ENCODE measurements at places on chromosomes 2 and 18.

DNA sequence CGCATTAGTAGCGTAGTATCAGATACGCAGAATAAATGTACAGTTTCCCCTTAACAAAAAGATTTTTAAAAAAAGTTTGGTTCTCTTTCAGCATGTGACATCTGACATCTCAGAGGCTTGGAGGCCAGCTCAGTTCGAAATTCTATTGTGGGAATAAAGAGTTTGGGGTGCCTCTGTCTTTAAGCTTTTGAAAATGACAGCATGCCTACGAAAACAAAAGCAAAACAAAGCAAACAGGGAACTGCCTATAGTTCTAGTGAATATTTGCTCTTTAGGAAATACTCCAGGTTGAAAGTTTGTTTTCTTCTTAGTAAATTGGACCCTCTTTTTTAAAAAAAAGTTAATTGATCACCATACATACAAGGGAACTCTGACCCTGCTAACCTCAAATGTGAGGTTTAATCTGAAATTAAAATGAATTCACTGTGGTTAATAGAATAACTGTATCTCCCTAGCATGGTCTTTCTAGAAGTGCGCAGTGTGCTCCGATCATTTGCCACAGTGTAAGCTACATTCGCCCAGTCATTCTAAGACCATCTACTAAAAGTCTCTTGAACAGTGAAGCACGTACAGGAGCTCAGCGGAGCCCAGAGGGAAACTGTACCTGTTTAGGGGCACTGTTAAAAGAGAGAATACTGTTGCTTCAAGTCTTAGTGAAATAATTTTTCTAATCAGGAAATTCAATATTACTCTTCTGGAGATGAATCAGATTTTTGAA, 347.0 kb upstream of the CDH2 start:
- no peak for DNase-seq

GRCh38 chr18:35732636-35733035, 151.1 kb downstream of the GALNT1 start:
- peak; percentile 24 for DNase-seq

GRCh38 chr2:134917888-134918525, 615 bp upstream of the CCNT2 start:
- no peak for DNase-seq

DNA sequence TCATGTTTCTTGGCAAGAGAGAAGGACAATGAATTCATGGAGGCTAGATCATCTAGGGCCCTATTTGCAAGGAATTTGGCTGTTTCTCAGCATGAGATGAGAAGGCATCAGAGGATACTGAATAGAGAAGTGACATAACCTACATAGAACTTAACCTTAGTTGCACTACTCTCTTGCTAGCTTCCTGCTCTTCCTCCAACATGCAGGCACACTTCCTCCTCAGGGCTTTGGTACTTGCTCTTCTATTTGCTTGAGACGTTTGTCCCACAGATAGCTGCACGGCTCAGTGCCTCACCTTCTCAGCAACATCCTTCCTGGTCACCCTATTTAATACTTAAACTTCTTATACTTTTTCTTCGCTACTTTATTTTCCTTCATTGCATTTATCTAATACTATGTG, 20.0 kb upstream of the LANCL1 start:
- DNase-seq = no peak

DNA sequence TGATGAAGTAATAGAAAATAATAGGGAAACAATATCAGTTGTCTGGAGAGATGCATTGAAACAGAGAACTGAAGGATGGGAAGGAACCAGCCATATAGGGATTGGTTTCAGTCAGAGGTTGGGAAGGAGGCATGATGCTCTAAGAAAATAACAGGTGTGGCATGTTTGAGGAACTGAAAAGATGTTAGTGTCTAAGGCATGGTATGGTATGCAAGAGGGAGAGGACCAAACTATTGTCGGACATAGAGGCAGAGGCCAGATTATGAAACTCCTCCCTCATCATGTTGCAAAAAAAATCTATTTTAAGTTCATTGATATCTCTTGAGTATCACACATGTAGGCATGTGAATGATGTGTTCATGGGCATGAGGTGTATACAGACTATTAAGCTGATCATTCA, 48.9 kb upstream of the EMILIN2 start:
- no peak for DNase-seq

DNA sequence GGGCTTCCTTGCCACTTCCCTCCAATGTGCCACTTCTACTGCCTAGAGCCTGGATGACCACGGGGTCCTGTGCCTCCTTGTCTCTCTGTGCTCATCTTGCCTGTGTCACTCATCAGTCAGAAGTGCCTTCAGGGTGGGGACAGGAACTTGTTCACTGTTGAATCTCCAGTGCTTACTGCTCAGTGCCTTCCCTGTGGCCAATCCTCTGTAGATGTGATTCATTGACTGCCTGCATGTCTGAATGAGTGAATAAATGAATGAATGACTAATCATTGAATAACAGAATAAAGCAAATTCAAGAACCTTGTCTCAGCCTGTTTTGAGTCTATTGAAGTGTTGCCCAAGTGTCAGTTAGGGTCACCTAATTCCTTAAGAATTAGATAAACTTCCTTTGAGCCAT, 42.3 kb upstream of the FAM136A start:
- peak; percentile 18 for DNase-seq

- no peak for DNase-seq
These were observed 286.4 kb upstream of the CNTNAP5 start for GRCh38 chr2:123738643-123739042.

GRCh38 chr2:39647104-39647765, 18.5 kb upstream of the TMEM178A start:
- DNase-seq = no peak

GRCh38 chr2:82665691-82666090, 1793.4 kb downstream of the SUCLG1 start:
- DNase-seq = no peak

- DNase-seq = no peak
These were observed 50.0 kb upstream of the STON1 start for GRCh38 chr2:48479915-48480314.

DNA sequence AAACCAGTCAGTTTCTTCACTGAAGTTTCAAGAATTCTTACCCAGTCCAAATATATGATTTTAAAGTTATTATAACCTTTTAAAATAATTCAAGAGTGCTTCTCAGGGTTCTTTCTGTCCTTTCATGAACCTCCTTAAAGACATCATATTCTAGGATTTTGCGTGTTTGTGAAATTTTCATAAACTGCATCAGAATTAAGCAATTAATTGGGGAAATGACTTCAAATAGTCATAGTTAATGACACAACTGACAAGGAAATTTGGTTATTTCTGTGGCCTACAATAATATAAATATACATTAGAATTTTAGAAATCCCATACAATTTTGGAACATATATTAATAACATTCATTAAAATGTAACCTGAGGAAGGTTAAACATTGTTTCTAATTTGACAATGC, 10.5 kb downstream of the CYP27A1 start:
- DNase-seq = no peak

DNA sequence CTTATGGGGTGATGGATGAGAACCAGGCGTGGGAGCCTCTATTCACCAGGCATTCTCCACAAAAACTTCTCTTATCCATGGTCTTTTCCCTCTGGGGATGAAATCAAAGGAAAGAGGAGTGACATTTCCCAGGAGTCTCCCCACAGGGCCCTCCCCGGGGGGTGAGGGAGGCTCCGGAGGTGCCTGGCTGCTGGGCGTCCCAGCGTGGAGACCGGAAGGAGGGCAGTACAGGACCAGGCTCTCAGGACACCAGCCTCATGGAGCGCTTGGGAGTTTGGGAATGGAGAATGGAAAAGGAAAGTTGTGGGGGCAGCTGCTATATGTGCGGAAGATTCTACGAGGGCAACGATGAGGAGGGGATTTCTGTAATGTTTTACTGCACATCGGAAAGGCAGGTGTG, 22.1 kb downstream of the CIB4 start:
- DNase-seq = no peak

- DNase-seq = no peak
These were observed 5.4 kb downstream of the MARCHF4 start for GRCh38 chr2:216366777-216367471.

- peak; percentile 11 for DNase-seq
These were observed 61.4 kb downstream of the CPS1 start for GRCh38 chr2:210617732-210618330.

GRCh38 chr2:171230176-171230575, 69.5 kb upstream of the TLK1 start:
- DNase-seq = no peak

GRCh38 chr18:54503131-54503894, 87.7 kb upstream of the DYNAP start:
- DNase-seq = no peak

- DNase-seq = peak; percentile 31
These were observed 12.5 kb downstream of the NPC1 start for GRCh38 chr18:23573626-23574431.

- no peak for DNase-seq
These were observed 37.4 kb downstream of the RNF144A start for GRCh38 chr2:6954586-6954985.

- no peak for DNase-seq
These were observed 103.2 kb downstream of the KLHL14 start for GRCh38 chr18:32669549-32670165.

- no peak for DNase-seq
These were observed 65.3 kb downstream of the C18orf63 start for GRCh38 chr18:74380916-74381315.

GRCh38 chr2:43184339-43184895, 42.0 kb downstream of the ZFP36L2 start:
- peak; percentile 71 for DNase-seq

DNA sequence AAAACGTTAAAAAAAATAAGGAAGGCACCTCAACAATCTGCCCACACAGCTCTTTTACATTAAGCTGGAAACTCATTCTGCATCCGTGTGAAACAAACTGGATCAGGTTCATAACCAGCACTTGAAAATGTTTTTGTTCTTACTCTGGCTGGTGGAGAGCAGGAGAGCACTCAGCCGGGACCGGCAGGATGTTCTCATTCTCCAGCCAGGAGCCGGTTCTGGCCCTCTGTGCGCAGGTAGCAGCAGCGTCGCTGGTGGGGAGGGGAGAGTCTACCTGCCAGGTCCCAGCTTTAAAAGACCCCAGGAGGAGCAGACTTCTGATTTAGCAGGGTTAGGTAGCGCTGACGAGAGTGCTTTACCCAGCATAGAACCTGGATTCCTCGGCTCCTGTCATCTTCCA, 834.9 kb upstream of the SALL3 start:
- no peak for DNase-seq

- DNase-seq = no peak
These were observed 138.8 kb downstream of the MYO5B start for GRCh38 chr18:50056185-50056584.

All from fibroblast of skin of right quadriceps (primary cell).